ENCODE measurements at places on chromosomes 5 and 9. TPM values are rescaled to one million over a fixed set of nuclear protein-coding genes. Genes with fewer than 3 reads are reported as not detected.

- no peak for DNase-seq
Measured at GRCh38 chr5:44568519-44568918, 179.3 kb upstream of the FGF10 start.

DNA sequence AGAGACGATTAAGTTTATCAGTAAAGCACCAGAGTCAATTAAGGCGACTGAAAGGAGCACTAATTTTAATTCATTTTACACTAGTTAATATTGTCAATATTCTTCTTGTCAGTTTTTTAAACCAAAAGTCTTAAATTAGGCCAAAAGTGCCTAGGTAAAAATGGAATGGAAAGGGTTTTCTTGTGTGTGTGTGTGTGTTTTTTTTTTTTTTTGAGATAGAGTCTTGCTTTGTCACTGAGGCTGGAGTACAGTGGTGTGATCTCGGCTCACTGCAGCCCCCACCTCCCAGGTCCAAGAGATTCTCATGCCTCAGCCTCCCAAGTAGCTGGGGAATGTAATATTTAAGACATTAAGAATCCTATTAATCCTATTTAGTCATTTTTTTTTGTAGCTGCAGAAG lies 3.1 kb upstream of the APC start:
- no peak for DNase-seq

GRCh38 chr5:152262667-152263066 lies 142.4 kb downstream of the NMUR2 start:
- no peak for DNase-seq

DNA sequence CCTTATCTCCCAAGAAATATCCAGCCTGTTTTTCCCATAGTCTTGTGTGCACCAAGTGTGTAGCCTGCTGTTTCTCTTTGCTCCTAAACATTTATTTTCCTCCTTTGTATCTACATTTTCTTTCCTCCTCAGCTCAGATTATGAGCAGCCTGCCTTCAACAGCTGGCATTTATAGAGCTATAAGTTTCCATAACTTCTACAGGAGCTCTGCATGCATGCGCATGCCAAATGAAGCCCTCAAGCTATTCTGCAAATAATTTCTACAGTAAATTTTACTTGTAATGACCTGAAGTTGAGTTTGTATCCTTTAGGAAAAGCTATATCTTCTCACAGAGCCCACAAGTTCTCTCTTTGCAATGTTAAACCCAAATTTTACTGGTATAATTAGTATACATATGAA lies 699.5 kb downstream of the CETN3 start:
- no peak for DNase-seq

- no peak for DNase-seq
Measured at GRCh38 chr9:76200745-76201144, 193.5 kb downstream of the RFK start.

GRCh38 chr5:160496334-160496733 lies 74.7 kb downstream of the PTTG1 start:
- DNase-seq = no peak

DNA sequence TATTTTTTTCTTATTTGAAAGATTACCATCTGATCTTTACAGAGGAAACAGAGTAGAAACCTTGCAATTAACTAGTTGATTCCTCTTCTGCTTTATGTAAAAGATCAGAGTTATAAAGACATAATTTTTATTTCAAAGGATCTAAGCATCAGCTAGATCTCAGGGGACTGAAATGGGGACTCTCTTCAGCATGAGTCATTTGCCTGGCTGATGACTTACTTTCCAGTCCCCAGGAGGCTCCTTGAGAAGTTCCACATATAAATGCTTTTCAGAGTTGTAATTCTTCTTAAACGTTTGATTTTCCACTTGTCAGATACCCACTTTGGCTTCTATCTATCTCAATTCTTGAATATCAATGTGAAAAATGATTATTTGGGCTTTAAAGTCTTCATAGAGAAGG lies 389.4 kb downstream of the RAB3C start:
- no peak for DNase-seq

DNA sequence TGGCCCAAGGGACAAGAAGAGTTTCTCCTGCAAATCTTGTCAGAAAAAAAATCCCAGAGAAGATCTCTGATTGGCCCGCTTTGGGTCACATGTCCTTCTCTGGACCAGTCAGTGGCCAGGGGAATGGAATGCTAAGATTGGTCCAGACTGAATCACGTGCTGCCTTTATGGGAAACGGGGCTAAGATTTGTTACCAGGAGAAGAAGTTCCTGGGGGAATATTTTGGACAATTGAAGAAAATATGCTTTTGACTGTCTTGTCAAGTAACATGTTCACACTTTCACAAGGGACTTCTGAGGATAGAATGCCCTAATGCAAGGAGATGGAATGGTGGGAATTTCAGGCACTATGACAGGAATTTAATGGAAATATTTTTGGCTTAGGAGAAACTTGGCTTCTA lies 74.1 kb upstream of the SH3PXD2B start:
- no peak for DNase-seq

DNA sequence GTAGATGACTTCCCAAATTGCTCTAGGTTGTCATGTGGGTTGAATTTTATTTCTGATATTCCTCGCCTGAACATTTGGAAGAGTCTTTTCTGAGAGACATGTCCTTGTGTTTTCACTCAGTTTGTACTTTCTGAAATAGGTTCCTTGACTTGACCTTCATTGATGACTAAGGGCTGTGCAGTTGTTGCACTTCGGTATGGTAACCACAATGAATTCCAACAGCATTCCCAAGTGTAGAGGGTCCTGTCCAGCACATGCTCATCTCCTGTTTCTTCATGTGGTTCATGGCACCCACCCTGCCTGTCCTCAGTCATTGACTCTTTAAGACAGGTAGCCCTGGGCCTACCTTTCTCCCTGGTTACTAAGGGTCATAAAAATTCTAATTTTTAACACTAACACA lies 527.8 kb downstream of the MTRR start:
- no peak for DNase-seq

GRCh38 chr5:32280656-32281081 lies 32.1 kb downstream of the MTMR12 start:
- no peak for DNase-seq

DNA sequence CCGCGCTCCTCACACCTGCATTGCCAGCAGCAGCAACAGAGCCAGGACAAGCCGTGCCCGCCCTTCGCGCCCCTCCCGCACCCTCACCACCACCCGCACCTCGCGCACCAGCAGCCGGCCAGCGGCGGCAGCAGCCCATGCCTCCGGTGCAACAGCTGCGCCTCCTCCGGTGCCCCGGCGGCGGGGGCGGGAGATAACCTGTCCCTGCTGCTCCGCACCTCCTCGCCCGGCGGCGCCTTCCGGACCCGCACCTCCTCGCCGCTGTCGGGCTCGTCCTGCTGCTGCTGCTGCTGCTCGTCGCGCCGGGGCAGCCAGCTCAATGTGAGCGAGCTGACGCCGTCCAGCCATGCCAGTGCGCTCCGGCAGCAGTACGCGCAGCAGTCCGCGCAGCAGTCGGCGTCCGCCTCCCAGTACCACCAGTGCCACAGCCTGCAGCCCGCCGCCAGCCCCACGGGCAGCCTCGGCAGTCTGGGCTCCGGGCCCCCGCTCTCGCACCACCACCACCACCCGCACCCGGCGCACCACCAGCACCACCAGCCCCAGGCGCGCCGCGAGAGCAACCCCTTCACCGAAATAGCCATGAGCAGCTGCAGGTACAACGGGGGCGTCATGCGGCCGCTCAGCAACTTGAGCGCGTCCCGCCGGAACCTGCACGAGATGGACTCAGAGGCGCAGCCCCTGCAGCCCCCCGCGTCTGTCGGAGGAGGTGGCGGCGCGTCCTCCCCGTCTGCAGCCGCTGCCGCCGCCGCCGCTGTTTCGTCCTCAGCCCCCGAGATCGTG lies 517 bp downstream of the KCNN2 start:
- DNase-seq = no peak

GRCh38 chr5:52915176-52915875 lies 73.8 kb upstream of the ITGA2 start:
- DNase-seq = peak; percentile 9

DNA sequence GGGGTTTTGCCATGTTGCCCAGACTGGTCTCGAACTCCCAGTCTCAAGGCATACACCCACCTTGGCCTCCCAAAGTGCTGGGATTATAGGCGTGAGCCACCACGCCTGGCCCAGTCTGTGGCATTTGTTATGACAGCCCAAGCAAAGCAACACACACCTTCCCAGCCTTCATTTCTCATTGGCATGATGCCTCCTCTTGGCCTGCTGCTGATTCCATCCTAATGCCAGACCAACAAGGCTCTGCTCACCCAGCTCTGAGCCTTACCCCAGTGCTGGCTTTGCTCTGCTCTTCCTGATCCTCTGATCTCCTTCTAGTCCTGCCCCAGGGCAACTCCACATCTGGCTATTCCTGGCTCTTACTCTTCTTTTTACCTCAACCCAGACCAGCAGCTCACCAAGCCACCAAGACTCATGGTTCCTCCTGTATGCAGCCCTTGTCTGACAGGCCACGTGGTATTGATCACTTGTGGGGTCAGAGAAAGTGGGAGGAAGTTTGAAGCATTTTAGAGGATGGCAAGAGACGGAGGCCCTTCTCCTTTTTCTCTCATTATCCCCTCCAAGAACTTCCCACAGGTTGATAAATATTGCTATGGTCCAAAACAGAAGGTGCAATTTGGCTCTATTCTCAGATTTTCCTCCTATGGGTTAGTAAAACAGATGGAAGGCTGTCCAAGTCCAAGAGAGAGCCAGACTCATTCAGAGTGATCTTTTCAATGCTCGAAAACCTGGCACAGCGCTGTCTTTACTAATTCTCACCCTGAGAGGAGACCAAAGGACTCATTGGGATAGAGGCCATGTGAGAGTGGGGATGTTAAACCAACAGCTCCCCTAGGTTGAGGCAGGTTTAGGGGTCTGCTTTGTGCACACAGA lies 958 bp downstream of the CD180 start:
- peak; percentile 83 for DNase-seq

- DNase-seq = no peak
Measured at GRCh38 chr5:87746891-87747377, 334.2 kb upstream of the CCNH start.

DNA sequence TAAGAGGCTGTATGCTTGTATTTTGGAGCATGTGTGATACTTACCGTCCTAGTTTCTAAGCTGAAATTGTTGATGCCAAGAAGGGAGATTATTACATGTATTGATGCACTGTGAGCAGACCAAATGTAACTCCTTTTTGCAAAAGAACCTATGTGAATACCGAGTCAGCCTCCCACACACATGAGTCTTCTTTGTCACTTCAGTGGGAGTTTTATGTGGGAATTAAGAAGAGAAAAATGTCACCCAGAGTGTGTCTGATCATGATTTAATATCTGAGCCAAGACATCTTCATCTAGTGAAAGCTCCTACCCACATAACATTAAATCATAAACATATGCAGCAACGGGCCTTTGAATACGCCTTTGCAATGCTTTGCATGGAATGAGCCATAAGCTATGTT lies 380.3 kb upstream of the ACTBL2 start:
- DNase-seq = no peak

DNA sequence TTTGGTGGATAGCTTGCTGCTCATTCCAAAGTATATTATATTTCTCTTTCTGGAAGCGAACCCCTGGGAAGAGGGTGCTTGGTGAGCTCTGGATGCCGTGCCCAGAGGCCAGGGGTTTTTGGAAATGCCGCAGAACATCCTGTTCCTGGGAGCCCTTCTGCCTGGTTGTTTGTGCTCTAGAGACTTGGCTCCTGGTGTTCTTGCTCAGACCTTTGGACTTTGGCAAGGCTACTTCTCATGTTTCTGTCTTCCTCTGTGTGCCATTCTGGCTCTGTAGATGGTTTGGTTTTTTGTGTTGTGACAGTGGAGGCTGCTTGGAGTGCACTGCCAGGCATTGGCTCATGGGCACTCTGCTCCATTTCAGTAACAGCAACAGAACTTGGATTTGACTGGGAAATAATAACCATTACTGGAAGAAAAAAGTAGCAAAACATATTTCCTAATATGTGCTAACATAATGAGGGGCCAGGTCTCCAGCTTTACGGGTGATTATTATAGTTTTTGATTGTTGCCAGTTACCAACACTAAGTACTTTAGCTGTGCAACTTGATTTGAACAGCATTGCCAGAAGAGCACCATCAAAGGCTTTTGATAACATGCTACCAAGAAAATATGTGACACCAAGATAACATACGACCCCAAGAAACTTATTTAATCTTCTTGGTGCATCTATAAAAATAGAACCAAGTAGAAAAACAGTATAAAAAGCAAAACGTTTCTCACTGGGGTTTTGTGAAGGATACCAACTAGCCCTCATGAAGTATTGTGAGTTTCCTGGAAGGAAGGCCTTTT lies 94.2 kb downstream of the PCSK1 start:
- no peak for DNase-seq

GRCh38 chr5:23136958-23137357 lies 283.8 kb upstream of the CDH12 start:
- DNase-seq = no peak

DNA sequence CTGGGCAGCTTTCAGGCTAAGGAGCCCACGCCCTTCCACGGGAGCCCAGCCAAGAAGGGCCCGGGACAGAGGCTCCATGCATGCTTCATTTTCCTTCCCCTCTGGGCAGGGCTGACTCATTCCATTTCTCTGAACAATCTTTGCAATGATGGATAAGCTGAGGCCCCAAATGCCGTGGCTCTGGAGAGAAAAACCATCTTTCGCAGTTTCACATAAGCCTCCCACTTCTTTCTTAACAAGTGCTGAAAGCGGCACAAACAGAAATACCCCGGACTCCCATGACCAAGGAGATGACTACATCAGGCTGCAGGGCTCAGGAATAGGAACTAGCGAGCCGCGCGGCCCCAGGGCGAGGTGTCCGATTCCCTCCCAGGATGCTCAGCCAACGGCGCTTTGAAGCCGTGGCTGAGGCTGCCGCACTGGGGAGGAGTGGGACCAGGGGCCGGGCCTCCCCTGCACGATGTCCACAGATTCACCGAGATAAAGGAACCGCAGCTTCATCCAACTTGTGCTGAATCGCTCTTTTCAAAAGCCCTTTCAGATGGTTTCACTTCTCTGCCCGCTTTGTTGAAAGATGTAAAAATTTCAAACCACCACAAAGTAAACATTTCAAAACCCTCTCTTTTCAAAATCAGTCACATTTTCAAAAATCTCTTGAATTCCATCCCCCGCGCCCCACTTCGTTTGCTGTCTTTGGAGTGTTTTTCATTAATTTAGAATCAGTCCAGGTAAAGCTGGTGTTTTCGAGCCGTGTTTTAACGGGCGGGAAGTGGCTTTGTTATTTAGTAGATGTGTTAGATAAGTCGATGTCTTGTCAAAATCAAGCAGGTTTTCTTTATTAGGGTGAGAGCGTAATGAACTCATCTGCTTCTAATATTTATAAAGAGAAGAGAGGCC lies 96.5 kb upstream of the LMX1B start:
- DNase-seq = no peak

DNA sequence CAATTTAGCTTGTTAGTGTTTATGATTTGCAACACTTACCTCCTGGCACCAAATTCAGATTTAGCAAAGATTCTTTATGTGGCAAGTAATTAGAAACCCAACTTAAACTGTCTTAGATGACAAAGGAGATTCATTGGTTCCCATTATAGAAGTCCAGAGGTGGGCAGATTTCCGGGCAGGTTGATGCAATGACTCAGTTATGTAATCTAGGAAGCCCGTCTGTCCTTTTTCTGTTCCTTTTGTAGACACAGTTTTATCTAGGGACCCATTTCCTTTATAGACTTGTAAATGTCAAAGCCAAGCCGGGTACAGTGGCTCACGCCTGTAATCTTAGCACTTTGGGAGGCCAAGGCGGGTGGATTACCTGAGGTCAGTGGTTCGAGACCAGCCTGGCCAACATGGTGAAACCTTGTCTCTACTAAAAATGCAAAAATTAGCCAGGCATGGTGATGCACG lies 20.3 kb upstream of the ANKRD33B start:
- no peak for DNase-seq

GRK6 gene
- total RNA-seq = 16.2 TPM

NUTM2G gene
- not detected for total RNA-seq

C1QTNF2 gene
- total RNA-seq = 2.3 TPM

BAAT gene
- total RNA-seq = not detected

BTNL8 gene
- total RNA-seq = not detected

PITX1 gene
- not detected for total RNA-seq
